HTR-8/SVneo (cell line): ENCODE measurements at places on chromosomes 12 and 14.
A peak's percentile ranks its signal among the peaks of the same experiment; 100 is the strongest.

DNA sequence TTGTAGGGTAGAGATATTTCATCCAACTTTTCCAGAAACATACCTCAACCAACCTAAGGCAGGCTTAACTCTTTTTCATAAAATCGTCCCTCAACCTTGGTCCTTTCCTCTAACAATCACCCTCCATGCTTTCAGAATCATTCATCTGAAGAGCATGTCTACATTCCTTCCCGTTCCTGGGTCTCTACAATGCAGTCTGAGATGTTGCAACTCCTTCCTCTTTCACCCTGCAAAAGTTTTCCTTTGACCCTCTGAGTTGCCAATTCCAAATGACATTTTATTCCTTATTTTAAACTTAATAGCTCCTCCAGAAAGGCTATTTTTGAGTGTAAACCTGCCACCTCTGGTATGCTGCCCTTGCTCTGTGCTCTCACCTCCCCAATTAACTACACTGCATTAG is 16.7 kb downstream of the SLC7A7 start:
- no peak for DNase-seq

DNA sequence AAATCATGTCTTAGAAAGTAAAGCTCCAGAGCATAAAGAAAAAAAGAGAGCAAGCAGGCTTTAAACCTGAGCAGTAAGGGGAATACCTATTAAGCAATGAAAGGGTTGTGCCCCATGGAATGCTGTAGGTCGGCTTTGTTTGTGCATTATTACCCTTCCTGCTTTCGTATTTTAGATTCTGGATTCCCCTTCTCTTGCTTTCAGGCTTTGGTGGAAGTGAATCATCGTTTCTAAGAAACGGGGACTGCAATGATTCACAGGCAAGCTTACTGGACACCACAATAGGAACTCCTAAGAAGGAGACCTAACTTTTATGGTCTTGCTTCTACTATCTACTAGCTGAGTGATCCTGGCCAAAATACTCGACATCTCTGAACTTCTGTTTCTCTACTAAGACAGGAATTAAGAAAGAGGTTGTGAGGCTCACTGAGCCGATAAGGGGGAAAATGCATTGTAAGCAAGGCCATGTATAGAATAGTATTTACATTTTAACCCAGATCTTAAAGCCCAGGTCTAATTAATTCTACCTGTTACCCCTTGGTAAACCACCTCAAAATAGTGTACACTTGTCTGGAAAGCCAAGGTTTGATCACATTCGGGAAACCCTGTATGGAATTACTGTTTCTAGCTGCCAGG is 1.2 kb upstream of the BMAL2 start:
- peak; percentile 78 for DNase-seq

DNA sequence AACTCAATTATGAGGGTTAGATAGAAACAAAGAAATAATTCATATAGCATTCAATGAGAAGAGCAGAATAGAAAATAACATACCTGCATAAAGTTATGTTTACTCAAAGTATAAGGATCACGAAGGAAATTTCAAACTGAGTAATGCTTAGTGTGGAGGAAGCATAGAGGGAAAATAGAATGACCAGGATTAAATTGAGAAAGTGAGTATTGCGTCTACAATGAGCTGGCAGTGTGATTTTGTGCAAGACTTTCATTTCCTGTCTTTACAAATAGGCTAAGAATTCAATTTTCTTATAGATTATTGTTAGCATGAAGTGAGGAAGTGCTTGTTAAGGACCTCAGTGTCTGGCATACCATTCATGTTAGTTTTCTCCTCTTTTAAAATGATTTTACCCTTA is 12.0 kb downstream of the ADGRD1 start:
- no peak for DNase-seq

GRCh38 chr14:47167402-47167801 is 508.0 kb downstream of the MDGA2 start:
- no peak for DNase-seq

DNA sequence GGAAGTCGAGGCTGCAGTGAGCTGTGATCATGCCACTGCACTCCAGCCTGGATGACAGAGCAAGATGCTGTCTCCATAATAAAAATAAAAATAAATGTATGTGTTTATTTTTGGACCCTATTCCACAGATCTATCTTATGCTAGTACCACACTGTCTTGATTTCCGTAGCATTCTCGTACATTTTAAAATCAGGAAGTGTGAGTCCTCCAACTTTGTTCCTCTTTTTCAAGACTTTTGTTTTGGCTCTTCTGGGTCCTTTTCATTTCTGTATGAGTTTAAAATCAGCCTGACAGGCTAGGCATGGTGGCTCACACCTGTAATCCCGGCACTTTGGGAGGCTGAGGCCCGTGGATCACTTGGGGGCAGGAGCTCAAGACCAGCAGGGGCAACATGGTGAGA is 25.8 kb downstream of the DAO start:
- no peak for DNase-seq

- no peak for DNase-seq
Measured at GRCh38 chr12:3976351-3976938, 103.2 kb upstream of the PARP11 start.

DNA sequence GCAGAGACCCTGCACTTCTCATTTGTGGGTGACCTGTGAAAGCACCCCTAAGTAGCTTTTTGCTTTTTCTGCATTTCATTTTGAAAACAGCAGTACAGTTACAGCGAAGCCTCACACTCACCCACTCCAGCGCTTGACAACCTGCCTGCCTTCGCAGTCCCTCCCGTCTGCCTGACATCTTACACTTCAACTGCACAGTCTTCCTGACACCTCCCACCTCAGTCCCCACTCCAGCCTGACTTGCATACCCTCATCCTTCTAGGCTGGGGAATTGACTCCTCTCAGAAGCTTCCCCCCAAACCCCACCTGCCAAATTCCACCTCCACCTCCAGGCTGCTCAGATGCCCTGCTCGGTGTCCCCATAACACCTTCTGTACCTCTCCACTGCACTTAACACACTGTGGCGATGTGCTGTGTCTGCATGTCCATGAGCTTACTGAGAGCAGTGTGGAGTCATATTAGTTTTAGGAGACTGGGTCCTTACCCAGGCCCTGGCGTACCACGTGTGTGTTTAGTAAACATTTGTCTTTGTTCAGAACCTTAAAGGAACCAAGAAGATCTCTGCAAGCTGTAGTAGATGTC is 159.4 kb downstream of the PRKCH start:
- no peak for DNase-seq

GRCh38 chr14:94177806-94178205 is 3.7 kb downstream of the PPP4R4 start:
- no peak for DNase-seq

GRCh38 chr12:97426492-97427116 is 36.0 kb upstream of the RMST start:
- DNase-seq = no peak

DNA sequence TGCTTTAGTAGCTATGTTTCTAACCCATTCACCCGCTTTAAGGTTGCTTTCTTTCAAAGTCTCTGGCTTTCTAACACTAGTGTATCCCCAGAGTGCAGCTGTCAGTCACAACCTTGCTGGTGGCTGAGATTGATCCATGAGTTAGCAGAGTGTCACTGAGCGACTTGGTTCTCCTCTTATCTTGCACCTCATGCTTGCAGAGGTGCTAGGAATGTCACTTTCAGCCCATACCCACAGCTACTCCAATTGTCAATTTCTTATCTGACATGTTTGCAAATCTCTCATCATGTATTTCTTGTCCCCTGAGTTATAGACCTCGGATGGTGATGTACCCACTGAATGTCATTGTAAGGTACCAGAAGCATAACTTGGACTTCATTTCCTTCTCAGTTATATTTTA is 1110.2 kb downstream of the GALC start:
- no peak for DNase-seq

DNA sequence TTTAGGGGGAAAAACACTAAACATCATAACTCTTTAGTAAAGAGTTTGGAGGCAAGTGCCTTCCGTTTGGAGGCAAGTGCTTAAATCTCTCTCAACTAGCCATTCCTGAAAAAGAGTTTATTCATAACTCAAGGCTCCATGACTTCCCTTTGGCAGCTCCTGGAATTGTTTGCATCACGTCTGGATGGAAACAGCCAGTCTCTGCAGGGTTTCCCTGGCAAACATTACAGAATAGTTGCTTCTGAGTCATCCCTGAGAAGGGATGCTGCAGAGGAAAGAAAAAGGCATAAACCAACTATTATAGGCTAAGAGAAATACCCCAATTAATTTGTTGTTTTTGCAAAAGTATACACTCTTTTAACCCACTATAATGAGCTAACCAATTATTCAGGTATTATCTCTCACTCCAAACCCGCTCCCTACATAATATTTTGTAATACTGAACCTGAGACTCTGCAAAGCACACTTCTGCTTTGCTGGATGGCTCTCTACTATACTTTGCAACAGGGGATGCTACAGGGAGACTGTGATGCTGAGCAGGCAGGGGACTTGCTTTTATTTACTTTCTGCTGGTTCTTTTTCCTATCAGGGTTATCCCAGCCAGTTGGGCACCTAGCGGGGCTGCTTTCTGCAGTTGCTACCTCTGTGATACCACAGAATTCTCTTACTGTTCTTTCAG is 497.7 kb downstream of the FUT8 start:
- DNase-seq = no peak

DNA sequence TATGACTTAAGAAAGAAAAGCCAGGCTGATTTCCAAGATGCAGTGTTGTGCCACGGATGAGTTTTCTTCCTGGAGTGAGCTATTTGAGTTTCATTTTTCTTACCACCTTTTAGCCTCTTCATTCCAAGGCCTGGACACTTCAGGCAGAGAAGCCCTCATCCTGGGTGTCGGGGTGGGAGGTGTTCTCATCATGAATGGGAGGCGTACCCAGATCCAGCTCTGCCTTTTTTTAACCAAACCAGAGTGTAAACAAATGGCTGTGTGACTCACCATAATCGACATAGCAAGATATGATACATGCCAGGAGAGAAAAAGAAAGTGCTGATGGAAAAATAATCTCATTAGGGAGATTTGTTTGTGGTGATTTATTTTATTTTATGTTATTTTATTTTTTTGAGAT is 79.9 kb downstream of the ARF6 start:
- peak; percentile 69 for DNase-seq
